ENCODE measurements at places on chromosomes 3 and 15. TPM values are rescaled to one million over a fixed set of nuclear protein-coding genes. Genes with fewer than 3 reads are reported as not detected.

Gene GCHFR
- polyA plus RNA-seq = 7.2 TPM

Gene RAB6B
- polyA plus RNA-seq = 60.8 TPM

Gene MITF
- polyA plus RNA-seq = not detected

Gene PML
- polyA plus RNA-seq = 10.9 TPM

Gene UBAP1L
- 10.3 TPM for polyA plus RNA-seq

Gene CPNE9
- 0.32 TPM for polyA plus RNA-seq

Gene BCHE
- polyA plus RNA-seq = 2.0 TPM

Gene HMCES
- polyA plus RNA-seq = 24.9 TPM

Gene PLCH1
- 12.1 TPM for polyA plus RNA-seq

Gene FOXB1
- not detected for polyA plus RNA-seq

Gene TNFAIP8L3
- polyA plus RNA-seq = not detected

Gene NTRK3
- 42.3 TPM for polyA plus RNA-seq

Gene CPA3
- not detected for polyA plus RNA-seq

Gene LIPC
- not detected for polyA plus RNA-seq

Gene C3orf70
- polyA plus RNA-seq = 3.3 TPM

Gene WNT7A
- polyA plus RNA-seq = 17.7 TPM

Gene CFAP44
- 7.3 TPM for polyA plus RNA-seq

Gene DPPA4
- 1.2 TPM for polyA plus RNA-seq

Gene DAZL
- 0.20 TPM for polyA plus RNA-seq

Gene CILP
- polyA plus RNA-seq = 1.4 TPM

Gene CCDC54
- not detected for polyA plus RNA-seq

Gene TIGIT
- polyA plus RNA-seq = 1.8 TPM

Gene SLC24A5
- 0.76 TPM for polyA plus RNA-seq

Gene CAMP
- polyA plus RNA-seq = not detected

Gene TMEM212
- not detected for polyA plus RNA-seq

Gene WDR93
- polyA plus RNA-seq = not detected

Gene ADGRG7
- polyA plus RNA-seq = not detected

Gene EPHA3
- 33.0 TPM for polyA plus RNA-seq

Gene CCR5
- polyA plus RNA-seq = not detected

Gene GP9
- not detected for polyA plus RNA-seq

Gene KLF15
- polyA plus RNA-seq = 0.46 TPM

Gene CFAP20DC
- not detected for polyA plus RNA-seq

Gene AGTR1
- polyA plus RNA-seq = 1.3 TPM

Gene PRC1
- polyA plus RNA-seq = 17.8 TPM

Gene SNX22
- polyA plus RNA-seq = 0.38 TPM

Gene SLC2A2
- not detected for polyA plus RNA-seq

Gene FRMD4B
- polyA plus RNA-seq = 6.2 TPM

Gene ISLR2
- 330 TPM for polyA plus RNA-seq

Gene ARL14
- polyA plus RNA-seq = not detected

Gene NANOGP8
- not detected for polyA plus RNA-seq

Gene ZFAND6
- polyA plus RNA-seq = 353 TPM
